ENCODE measurements at places on chromosomes 3 and 15.

- DNase-seq, result no peak
Observed at GRCh38 chr3:146203776-146204175, 42.8 kb upstream of the PLOD2 start.

DNA sequence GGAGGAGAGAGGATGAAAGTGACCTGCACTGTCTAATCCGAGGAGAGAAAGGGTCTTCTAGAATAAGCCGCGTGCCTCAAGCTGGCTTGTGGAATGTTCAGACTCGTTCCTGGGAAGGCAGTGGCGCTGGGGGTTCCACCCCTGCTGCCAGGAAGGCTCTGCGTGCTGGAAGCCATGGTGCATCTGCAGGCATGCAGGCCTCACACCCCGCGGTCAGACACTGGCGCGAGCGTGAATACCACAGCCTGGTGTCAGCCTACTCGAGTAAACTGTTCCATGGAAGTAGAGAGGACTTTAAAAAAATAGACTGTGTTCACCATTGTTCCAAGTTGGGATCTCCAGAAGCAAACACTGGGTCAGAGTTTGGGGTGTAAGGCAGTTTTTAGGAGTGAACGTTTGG is 25.9 kb upstream of the GABRG3 start:
- no peak for DNase-seq

- DNase-seq, result no peak
Observed at GRCh38 chr15:92495446-92495845, 101.8 kb downstream of the ST8SIA2 start.

DNA sequence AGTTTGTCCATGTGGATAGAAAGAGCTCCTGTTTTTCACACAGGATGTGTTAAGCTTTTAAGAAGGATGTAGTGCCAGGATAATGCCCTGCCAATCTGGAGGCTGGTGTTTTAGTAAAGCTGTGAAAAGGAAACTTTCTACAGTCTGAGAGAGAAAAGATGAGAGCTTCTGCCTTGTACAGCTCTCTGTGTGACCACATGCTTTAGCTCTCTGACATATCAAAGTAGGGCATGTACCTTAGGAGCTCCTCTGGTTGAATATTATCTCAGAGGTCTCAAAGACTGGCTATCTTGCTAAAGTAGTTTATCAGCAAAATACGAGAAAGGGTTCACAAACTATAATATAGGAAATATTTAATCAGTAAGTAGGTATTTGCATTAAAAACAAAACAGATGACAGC is 30.4 kb downstream of the CDIN1 start:
- DNase-seq, result no peak

DNA sequence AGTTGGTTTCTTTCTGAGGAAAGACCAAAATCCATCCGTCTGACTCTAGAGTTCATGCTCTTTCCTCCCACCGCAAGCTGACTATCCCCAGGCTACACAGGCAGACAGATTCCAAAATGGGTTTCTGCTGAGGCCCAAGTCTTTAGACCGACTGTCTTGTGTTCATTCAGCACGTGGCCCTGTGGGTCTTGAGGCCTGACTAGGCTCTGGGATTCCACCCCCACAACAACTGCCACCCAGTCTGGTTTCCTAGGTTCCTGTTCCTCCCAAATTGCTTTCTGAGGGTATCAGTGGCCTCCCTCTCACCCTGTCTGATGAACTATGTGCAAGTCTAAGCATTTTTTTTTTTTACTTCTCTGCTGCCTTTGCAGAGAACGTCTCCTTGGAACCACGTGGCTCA is 67.7 kb downstream of the CYP19A1 start:
- no peak for DNase-seq

- DNase-seq, result no peak
Observed at GRCh38 chr3:29763115-29763514, 482.2 kb downstream of the RBMS3 start.

DNA sequence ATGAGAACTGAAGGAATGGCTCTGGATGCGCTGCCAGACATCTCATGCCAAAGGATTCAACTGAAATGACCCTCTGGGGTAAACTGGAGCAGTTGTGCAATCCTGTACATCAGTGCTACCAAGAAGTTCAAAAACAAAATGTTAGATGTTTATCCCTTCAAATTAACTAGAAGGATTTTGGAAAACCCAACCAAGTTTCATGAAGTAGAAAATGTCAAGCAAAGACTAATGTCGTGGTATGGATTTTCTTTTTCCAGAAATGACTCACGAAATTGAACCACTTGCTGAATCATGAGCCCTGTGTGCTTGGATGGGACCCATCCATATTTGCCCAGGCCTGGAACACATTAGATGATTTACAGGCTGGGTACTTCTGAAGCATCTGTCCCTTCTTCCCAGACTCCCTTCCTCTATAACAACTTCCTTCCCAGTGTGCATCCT is 101.6 kb downstream of the LRTM1 start:
- DNase-seq, result no peak

GRCh38 chr3:66038726-66039589 is at the start of gene MAGI1:
Gene MAGI1, minus strand, starts transcription at chr3:66038918. Its CDS starts 610 bp downstream, at chr3:66038308.
- DNase-seq, result no peak

DNA sequence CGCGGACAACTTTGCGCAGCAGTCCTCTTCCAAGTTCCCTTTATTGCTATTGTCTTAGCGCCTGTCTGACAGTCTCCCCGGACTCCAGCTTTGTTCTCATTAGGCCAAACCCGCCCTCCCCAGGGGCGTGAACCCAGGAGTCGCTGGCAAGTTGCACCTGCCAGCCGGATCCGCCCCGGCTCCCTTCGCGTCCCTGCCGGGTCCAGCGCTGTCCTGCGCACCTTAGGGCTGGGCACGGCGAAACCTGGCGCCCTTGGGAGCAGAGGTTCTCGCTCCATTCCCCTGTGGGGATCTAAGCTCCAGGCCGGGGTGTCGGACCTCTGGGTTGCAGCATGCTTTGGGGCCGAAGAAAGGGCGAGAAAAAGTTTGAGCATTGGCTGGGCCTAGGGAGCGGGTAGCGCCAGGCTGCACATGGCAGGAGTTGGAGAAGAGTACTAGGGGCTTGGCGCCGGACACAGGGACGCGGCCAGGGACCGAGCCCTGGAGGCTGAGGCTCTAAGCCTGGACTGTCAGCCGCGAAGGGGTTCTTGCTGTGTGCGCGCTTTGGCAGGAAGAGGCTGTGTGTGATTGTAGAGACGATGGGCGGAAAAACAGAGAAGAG is 335.1 kb upstream of the THRB start:
- DNase-seq, result no peak

GRCh38 chr15:95577927-95578326 is 752.6 kb upstream of the NR2F2 start:
- DNase-seq, result no peak

DNA sequence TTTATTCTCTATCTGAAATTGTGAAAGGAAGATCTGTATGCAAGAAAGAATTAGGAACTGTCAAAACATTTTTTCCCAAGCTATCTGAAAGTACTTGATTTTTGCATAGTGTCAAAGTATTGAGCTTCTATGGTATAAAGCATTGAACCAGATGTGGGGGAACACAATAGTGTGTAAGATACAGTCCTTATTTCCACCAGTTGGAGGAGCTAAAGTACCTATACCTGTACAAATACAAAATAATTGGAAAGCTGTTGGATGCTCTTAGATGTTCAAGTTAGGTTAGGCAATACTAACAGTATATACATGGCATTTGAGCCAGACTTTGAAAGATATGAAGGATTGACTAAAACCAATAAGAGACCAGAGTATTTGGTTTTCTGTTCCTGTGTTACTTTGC is 148.4 kb downstream of the B3GALNT1 start:
- no peak for DNase-seq

GRCh38 chr3:62905331-62905730 is 30.1 kb upstream of the CADPS start:
- no peak for DNase-seq

GRCh38 chr15:29456255-29456654 is 186.6 kb upstream of the NSMCE3 start:
- no peak for DNase-seq

GRCh38 chr3:30982416-30983075 is 88.1 kb upstream of the GADL1 start:
- DNase-seq, result no peak

DNA sequence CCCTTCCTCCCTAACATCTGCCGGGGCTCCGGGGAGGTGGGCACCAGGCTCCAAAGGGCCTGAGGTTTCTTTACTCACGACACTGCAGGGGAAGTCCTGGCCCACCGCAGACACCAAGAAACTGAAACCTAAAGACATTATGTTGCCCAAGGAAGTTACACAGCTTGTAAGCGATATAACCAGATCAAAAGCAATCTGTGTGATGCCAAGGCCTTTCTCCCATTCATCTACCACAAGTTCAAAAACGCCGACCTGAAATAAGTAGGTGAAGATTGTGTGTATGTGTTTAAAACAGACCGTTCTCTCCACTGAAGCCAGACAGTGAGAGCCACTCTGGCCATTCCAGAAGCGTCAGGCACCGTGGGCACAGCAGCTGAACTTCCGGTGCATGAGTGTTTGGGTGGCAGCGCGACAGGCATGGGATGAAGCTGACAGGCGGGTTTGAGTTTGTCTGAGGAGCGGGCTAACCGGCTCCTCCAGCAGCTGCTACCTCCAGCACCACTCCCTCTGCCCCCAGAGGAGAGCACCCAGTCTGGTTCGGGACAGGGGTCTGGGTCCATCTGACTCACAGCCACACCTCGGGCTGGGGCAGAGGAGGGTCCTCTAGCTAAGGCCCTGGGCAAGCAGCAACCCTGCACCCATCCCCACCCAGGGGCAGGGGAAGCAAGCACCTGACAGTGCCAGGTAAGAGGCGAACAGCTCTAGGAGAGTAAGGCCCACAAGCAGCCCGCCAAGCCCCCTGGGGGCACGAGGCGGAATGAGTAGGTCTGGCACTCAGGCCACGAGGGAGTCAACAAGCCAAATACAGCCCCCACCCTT is 1.3 kb downstream of the TNK2 start:
- DNase-seq, result peak; percentile 83

DNA sequence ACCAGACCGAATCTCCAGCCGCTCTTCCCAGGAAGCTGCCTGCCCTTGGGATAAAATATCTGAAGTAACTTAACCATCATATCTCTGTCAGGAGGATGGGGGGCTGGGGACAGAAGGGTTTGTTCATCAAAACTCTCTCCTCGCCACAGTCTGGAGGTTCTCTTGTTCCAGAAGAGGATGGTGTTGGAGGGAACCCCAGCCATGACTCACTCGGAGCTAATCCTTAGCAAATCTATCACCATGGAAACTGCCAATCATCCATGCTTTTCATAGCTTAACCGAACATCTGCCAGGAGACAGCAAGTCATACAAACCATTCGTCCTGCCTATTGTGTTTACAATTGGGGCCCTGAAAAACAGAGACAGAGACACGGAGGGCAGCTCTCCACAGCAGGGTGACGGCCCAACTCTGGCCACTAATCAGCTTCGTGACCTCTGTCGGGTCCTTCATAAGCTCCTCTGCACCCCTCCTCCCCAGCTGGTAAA is 73.8 kb upstream of the HEG1 start:
- no peak for DNase-seq

DNA sequence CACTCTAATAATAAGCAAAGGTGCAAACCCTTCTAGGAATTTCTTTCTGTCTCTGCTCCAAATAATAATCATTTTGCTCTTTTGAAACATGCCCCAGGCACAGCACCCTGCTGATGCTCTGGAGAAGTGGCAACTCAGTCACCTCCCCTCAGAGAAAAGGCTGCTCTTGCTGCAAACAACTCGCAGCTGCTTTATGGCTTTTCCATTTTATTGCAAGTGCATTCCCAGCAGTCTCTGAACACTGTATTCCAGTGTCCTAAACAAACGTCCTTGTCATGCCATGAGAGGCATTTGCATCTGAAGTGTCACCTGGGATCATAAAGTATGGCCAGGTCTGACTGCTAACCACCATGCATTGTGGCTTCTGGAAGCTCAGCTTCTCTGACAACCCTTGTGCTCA is 358.1 kb upstream of the TRIM42 start:
- no peak for DNase-seq

DNA sequence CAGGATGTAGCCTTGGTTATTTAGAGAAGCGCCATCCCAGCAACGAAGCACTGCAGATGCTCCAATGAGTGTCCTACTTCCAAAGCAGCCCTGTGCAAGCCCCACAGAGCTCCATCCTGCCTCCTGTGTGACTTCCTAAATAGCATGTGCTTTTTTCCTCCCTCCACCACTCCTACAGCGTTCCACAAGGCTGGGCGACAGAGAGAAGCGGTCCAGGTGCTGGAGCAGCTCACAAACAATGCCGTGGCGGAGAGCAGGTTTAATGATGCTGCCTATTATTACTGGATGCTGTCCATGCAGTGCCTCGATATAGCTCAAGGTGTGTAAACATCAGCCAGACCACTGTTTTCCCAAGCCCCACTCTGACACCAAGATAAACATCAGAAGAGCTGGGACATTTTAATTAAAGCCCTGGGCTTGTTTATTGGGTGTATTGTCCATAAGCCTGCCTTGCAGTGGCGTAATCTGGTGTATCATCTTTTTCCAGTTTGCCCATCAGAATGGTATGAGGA is 22.2 kb upstream of the RHO start:
- no peak for DNase-seq

- DNase-seq, result no peak
Observed at GRCh38 chr3:42865256-42865655, 10.4 kb downstream of the CYP8B1 start.

GRCh38 chr3:113771993-113772392 is 25.2 kb downstream of the ATP6V1A start:
- no peak for DNase-seq

DNA sequence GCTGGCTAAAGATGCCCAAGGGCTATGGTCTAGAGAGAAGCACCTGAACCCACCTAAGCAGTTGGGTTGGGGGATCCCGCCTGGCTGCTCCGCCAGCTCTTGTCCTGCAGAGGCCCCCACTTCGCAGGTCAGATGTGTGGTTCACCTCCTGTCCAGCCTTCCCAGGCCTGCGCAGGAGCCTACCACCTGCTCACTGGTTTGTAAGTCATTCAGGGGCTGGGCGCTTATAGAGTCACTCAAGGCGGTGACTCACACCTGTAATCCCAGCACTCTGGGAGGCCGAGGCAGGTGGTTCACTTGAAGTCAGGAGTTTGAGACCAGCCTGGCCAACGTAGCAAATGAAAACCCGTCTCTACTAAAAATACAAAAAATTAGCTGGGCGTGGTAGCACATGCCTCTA is 3.9 kb upstream of the FURIN start:
- DNase-seq, result no peak

Data from CD4-positive, alpha-beta T cell treated with Interferon gamma for 1 hour (primary cell).